ENCODE measurements at places on chromosomes 11 and 22.

- DNase-seq = no peak
Measured at GRCh38 chr11:6653097-6653496, 2.5 kb downstream of the DCHS1 start.

DNA sequence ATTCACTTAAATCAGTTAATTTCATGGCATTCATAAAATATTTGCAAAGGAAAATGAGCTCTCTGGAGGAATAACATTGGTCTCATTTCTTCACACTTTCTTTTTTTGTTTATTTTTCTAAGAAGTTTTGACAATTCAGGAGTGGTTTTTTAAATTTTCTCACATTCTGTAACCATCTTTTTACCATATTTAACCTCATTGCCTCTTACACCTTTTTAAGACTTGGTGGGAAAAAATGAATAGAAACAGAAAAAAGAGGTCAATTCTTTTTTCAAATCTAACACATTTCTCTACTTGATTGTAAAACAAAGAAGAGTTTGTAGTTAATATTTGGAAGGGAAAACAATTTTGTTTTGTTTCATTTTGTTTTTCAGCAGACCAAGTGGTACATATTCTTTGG, 1034.7 kb upstream of the RAG2 start:
- no peak for DNase-seq

- no peak for DNase-seq
Measured at GRCh38 chr11:11313902-11314692, 39.0 kb downstream of the CSNK2A3 start.

DNA sequence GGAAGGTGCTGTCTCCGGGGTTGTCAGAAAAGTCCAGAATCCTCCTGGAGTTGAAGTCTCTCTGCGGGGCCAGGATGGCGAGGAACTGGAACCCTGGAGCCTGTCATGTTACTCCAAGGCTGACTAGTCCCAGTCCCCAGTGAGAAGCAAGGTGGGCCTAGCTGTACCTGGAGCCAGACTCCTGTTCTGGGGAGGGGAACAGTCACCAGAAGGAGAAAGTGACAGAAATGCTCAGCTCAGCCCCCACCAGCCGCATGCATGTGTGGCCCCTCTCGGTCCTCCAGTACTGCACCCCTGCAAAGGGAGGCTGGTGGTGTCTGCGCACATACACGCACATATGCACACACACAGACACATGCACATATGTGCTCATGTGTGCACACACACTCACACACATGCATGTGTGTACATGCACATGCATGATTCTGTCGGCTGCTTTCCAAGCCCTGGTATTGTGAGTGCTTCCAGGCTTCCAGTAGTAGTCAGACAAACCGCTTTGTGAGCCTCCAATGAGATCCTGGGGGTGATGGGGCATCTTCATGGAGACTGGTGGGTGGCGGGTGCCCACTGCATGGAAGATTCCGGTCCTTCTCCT, 54.3 kb downstream of the RTL6 start:
- DNase-seq = no peak

- DNase-seq = no peak
Measured at GRCh38 chr11:45917286-45917622, 423 bp downstream of the PEX16 start.

DNA sequence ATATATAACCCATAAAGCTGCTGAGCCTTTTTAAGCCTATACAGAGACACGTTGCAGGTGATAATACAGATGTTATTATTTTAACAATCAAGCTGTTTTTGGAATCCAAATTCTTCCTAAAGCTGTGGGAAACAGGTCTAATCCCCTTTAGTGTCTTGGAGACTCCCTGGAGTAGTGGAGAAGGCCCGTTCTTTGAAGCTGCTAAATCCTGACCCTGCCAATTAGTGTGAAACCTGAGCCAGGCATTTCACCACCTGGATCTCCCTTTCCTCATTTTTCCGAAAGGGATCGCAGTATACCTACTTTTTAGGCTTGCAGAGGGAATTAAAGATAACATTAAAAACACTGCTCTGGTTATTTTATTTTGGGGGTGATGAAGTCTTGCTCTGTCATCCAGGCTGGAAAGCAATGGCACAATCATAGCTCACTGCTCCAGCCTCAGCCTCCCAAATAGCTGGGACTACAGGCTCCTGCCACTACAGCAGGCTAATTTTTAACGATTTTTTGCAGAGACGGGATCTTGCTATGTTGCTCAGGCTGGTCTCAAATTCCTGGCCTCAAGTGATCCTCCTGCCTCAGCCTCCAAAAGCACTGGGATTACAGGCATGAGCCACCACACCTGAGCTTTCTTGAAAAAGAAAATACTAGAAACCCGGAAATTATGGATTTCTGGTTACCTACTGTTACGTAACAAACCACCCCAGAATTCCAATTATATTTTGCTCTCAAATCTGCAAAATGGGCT, 1.7 kb upstream of the EIF4ENIF1 start:
- no peak for DNase-seq

Measured in activated CD4-positive, alpha-beta T cell treated with anti-CD3 and anti-CD28 coated beads for 4 hours (primary cell).